ENCODE measurements at places on chromosomes 6 and 20.

DNA sequence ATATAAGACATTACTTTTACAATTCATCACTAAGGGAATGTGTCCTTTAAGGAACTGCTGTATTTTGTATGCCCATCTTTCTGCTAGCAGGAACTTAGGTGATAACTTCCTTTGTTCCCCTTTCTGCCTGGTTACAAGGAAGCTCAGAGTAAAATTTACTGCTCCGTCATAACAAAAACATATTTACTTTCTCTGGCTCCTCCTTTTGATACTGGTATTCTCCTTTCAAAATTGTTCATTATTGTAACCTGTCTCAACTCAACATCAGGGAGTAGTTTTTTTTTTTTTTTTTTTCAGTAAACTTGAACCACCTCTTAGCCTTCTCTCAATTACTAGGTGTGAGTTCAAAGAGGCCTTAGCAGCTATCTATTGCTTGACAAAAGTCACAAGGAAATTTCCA is 37.1 kb downstream of the RIPOR2 start:
- no peak for DNase-seq

DNA sequence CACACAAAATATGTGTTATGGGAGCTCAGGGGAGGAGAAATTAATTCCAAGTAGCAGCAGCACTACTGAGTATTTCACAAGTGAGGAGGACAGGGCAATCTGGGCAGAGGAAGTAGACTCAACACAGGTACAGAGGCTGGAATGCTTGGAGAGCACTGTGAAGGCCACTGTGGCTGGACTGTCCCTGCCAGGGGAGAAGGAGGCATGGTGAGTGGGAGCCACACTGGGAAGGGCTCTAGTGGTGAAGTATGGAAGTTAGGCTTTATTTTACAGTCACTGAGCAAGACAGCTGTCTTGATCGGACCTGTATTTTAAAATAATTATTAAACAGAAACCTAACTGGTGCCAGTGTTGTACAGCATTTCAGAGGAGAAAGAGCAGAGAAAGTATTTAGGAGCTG is 28.8 kb downstream of the FAM229B start:
- DNase-seq, result no peak

DNA sequence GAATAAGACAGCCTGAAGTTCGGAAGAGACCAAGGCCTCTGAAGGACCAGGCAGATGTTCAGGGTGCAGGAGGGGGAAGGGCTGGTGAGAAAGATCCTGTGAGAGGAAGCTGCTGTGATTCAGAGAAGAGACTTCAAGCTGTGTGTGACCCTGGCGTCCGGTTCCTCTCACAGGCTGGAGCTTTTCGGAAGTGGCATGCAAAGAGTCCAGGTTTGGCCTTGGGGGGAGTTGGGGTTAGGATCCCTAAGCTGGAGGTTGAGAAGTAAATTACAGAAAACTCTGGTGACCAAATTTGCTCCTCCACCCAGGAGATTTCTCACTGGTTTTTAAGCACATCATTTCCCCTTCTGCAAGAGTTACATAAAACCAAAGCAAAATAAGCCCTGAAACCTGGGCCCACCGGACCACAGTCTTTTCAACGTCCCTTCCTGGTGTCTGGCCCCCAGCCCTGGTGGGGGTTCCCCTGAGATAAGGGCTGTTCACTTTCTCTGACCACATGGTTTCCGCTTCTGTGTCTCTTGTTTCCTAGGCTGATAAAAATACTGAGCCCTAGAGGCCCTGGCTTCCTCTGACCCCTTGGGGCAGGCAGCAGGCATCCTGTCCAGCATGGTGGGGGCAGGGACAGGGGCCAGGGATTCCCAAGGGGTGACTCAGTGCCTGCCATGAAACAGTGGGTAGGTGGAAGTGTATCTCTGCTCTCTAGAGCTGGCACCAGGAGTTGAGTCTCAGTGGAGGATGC is 12.0 kb upstream of the LTA start:
- DNase-seq, result no peak

DNA sequence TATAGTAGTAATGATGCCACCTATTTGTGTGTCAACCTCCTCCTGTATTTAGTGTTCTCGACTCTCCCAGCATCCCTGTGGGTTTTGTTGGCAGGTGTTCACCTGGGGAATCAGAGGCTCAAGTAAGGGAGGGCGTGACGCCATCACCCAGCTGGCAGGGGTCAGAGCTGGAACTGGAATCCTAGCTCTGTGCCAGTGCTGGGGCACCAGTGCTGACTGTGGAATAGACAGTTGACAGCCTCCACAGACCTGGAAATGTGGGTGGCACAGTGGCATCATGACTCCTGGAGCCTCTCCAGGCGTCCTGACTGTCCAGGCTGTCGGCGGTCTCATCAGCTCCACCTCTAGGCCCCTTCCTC is 102.8 kb downstream of the SYCP2 start:
- peak; percentile 71 for DNase-seq

- no peak for DNase-seq
Measured at GRCh38 chr6:74357321-74357720, 661.3 kb downstream of the CD109 start.

DNA sequence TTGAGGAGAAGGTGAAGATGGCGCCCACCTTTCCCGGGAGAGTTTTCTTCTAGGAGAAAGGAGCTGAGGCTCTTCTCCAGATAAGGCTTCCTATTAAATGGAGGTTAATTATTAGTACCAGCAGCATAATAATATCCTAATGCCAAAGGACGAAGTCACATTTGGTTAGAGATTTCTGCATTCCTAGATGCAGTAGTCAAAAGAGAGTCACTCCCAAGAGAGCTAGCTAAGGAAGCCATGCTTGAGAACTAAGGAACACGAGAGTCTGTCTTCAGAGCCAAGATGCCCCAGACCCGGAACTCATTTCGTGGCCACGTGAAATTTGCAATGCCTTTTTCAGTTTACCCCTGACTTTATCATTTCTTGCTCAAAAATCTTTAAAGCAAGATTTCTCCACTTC is 132.7 kb downstream of the TSHZ2 start:
- DNase-seq, result no peak

DNA sequence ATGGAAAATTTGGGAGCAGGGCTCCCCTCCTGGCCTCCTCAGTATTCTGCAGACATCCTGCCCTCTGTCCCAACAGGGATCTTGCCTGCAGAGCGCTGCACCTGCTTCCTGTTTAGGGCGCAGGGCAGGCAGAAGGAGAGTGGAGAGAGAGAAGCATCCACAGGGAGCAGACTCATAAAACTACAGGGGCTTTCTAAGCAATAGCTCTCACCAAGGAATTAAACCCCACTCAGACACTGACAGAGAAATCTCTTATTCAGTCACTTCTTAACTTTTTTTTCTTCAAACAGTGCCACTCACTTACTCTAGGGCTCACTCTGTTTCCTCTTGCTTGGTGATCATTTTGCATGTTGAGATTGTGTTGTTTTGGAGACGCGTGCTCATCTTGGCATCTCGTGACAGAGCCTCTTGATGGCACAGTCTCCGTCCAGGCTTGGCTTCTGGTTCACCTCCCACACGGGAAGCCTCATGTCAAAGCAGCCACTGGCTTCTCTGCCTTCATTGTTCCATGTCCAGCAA is 153.1 kb upstream of the INSM1 start:
- DNase-seq, result peak; percentile 73

DNA sequence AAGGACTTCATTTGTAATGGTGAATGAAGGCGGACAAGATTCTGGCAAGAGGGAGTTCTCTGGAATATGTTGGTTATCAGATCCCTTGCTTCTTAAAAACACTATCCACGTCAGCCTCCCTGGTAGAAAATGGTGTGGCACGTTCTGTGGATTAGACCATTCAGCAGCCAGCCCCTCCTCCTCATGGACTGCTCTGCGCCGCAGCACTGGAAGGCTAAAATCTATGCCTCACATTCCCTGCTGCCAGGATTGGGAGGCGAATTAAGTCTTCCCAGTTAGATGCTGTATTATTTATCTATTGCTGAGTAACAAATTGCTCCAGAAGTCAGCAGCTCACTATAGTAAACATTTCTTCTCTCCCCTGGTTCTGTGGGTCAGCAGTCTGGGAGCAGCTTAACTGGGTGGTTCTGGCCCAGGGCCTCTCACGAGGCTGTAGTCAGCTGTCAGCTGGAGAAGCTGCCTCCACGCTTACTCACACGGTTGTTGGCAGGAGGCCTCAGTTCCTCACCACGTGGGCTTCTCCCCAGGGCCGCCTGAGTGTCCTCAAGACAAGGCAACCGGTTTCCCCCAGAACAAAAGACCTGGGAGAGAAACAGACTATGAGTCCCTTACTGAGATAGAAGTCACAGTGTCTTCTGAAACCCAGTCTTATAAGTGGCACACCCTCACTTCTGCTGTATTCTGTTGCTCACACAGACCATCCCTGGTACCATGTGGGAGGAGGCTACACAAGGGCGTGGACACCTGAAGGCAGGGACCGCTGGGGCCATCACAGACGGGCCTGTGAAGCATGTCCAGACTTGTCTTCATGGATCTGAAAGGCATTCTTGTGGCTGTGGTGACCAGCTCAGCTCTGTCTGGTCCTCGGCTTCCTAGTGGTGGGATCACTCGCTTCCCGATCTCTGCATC is 101.0 kb downstream of the NRN1 start:
- no peak for DNase-seq

DNA sequence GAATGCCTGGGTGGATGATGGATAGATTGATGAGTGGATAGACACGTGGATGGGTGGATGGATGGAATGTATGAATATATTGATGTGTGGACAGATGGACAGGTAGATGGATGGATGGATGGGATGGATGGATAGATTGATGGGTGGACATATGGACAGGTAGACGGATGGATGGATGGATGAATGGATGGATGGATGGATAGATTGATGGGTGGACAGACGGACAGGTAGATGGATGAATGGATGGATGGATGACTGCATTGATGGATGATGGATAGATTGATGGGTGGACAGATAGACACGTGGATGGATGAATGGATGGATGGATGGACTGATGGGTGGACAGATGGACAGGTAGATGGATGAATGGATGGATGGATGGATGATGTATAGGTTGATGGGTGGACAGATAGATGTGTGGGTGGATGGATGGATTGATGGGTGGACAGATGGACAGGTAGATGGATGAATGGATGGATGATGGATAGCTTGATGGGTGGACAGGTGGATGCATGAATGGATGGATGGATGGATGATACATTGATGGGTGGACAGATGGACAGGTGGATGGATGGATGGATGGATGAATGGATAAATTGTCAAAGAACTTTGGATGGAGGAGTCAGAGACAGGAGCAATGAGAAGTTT is 171.4 kb upstream of the AFDN start:
- no peak for DNase-seq

GRCh38 chr6:155314773-155315515 is 660 bp upstream of the TFB1M start:
- no peak for DNase-seq

GRCh38 chr20:50121858-50122271 is 8.9 kb upstream of the UBE2V1 start:
- DNase-seq, result no peak

- DNase-seq, result no peak
Measured at GRCh38 chr6:95576998-95577303, 384 bp upstream of the MANEA start.

GRCh38 chr6:37549154-37549553 is 49.5 kb upstream of the CCDC167 start:
- no peak for DNase-seq

DNA sequence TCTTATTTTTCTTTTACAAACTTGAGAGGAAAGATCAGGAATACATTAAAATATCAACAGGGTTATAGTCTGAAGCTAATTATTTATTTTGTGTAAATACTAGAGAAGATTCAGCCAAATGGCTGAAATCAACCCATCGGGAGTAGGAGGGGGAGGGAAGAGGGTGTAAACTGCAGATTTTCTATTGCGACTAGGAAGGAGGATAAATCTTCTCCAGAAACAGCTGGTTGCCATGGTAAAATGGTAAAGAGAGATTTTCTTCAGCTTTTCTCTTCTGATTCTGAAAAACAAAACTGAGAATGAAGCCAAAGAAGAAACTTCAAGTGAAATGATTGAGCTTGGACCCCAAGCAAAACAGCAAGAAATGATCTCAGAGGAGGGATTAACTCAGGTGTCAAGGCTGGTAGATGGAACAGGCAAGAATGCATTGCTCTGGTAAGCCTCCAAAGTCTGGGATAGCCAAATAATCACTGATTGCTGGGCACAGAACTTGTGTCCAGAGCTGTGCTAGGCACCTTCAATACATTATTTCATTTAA is 193.5 kb upstream of the SPTLC3 start:
- no peak for DNase-seq

GRCh38 chr6:46103441-46104115 is 26.2 kb upstream of the ENPP4 start:
- DNase-seq, result no peak

DNA sequence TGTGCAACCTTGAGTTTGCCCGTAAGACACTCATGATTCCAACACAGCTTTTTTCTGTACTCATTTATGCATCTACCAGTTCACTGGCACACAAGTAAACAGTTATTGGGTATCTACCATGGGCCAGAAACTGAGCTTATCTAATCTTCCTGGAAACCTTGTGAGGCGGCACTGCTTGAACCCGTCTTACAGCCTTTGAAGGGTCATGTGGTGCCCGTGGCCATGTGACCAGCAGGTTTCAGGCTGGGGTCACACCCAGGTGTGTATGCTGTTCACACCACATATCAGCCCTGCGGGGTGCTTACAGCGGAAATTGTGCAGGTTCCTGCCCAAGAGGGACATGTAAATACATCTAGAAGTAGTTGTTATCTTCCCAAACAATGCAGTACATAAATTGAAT is 6.1 kb downstream of the THBD start:
- no peak for DNase-seq
